AG10803 (cell line): ENCODE measurements at places on chromosomes 3 and 15.

- DNase-seq = peak; percentile 92
Observed at GRCh38 chr3:183285828-183286457, 32.9 kb downstream of the B3GNT5 start.

- DNase-seq = no peak
Observed at GRCh38 chr3:133643611-133644010, 18.1 kb downstream of the TOPBP1 start.

GRCh38 chr3:33202711-33203457, 15.7 kb downstream of the SUSD5 start:
- no peak for DNase-seq

DNA sequence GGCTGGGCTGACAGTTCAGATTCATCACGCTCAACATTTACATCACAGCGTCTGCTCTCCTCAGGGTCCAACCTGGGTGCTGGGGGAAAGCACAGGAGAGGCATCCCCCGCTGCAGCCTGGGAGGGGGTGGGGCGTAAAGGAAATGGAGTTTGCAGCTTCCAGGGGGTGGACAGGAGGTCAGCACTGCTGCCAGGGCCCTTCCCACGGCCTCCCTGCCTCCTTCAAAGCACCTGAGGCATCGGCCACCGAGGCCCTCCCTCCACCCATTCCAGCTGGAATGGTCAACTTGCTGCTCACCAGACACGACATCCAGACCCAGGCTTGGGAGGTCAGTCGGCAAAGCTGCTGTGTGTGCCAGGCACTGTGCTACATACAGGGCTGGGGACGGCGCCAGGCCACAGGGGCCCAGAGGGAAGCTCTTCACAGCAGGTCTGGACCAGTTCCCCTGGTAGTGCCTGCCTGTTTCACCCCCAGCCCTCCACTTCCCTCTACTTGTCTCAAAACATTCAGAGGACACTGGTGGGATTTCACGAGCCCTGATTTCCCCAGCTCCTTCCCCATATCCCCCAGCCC, 120.7 kb downstream of the ANP32A start:
- DNase-seq = peak; percentile 4

- no peak for DNase-seq
Observed at GRCh38 chr15:99711625-99712024, 21.6 kb downstream of the LYSMD4 start.

GRCh38 chr3:22759636-22760310, 443.4 kb upstream of the UBE2E2 start:
- DNase-seq = no peak

DNA sequence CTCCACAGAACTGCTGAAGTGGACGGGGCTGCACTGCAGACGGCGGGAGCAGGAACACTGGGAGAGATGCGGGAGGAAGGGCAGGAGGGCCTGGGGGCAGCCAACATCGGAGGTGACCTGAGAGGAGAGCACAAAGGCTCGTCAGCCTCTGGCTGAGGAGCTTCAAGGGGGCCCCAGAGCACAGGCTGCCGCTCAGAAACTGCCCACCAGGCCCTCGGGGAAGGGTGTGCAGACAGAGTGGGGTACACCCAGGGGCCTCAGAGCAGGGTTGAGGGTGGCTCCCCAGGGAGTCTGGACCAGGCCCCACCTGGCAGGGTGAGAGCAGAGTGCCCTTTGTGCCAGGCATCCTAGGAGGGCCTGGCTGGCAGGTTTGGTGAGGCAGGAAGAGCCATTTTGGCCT, 14.7 kb upstream of the RHO start:
- DNase-seq = no peak

DNA sequence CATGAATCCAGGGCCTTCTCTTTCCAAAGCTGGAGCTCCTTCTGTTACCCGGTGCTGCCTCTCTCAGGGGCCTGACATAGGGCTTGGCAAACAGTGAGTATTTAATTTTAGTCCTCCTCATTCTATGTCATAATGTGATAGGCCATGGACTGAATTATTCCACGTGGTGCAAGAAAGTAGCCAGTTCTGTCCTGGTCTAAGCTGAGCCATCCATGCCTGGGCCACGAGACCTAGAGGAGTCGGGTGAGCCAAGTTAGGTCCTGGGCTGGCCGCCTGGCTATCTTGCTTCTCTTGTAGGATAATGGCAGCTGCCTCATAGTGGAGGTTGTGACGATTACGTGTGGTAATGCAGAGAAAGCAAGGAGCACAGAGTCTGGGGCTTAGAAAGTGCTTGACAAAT, 170.6 kb downstream of the FAM43A start:
- DNase-seq = no peak
